ENCODE measurements at places on chromosomes 16 and 17.

- no peak for DNase-seq
Measured at GRCh38 chr16:9135797-9136196, 44.4 kb downstream of the HAPSTR1 start.

DNA sequence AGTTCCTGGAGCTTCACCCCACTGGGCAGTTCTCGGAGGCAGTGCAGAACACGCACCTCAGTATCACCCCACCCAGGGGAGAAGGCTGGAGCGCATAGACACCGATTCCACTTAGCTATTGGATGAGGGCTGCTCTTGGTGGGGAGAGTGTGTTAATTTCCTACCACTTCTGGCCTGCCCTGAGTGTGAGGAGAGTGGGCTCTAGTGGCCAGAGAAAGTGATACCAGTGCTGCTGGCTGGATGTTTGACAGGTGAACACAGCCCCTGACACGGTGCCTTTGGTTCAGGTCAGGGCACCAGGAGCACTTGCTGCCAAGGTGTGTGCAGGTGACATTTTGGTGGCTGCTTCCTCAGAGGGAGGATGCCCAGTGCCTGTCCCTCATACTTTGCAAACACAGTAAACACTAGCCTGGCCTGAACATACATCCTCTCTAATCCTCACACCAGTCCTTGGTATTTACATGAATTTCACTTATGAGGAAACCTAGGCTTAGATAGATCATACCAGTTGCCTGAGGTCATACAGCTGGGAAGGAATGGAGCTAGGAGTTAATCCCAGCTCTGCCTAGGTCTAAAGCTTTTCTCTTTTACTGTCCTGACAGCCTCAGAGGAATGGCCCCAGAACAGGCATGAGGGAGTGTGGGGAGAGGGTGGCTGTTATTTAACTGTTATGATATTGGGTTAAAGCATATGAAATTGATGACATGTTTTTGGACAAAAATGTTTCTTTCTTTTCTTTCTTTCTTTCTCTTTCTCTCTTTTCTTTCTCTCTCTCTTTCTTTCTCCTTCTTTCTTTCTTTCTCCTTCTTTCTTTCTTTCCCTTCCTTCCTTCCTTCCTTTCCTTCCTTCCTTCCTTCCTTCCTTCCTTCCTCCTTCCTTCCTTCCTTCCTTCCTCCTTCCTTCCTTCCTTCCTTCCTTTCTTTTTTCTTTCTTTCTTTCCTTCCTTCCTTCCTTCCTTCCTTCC is 21.0 kb upstream of the ITGAX start:
- DNase-seq, result peak; percentile 1

- peak; percentile 71 for DNase-seq
Measured at GRCh38 chr17:79038545-79039135, 14.7 kb downstream of the C1QTNF1 start.

DNA sequence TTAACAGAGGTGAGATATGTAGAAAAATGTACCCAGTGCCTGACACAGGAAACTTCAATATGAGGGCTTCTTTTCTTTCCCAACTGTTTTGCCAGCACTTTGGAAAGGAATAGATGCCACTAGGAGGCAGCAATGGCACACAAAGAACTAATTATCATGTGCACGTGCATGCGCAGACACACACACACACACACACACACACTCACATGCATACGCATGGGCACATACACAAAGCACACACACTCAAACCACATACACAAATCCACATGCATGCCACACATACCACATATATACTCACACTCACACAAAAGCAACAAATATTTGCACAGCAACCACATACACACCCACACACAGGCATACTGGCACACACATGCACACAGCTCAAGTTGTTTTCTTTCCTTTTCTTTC is 8.8 kb upstream of the CEP112 start:
- DNase-seq, result peak; percentile 83

DNA sequence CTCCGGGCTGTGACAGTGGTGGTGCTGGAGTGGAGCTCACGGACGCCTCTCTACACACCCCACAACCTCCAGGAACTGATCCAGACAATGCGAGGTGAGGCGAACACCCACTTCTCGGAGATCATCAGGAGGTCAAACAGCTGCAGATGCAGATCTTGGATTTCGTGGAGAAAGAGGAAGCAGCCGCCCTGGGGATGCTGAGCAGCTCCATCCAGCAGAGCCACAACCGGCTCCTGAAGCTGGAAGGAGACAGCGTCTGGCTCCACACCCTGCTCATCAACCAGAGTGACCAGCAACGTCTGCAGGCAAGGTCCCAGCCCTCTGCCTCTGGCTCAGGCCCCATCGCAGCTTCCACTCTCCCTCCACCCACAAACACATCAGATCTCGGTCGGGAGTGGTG is 13.2 kb upstream of the SLC16A5 start:
- no peak for DNase-seq

DNA sequence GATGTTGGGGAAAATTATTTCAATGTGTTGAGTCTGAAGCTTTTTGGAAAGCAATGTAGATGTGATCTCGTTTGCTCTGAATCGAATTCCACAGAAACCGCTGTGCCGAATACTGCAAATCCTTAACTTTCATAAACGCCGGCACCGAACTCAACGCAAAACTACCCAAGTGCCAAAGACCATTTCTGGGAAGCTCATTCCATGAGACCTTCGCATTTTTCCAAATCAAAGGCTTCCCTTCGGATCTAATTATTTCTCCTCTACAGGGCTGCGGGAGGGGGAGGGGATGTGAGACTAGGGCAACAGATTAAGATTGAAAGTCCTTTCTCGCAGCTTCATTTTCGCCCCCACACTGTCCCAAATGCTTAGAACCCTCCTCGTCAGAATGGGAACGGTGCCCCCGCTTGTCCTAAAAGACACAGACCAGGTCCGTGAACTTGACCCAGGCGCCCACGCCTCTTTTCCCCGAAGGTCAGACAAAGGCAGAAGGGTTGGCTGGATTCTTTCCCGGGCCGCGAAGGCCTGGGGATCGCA is 4.0 kb downstream of the PRAC1 start:
- DNase-seq, result peak; percentile 82

DNA sequence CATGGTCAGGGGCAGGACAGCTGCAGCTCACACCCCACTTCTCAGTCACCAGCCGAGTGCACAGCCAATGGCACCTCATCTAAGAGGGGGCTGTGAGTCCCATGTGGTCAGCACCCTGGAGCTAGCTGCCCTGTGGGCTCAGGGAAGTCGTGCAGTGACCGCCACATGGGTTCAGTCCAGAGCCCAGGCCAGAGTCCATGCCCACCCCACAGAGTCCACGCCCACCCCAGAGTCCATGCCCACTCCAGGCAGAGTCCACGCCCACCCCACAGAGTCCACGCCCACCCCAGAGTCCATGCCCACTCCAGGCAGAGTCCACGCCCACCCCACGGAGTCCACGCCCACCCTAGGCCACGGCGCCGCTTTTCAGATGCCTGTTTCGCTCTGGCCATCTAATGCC is 24.1 kb downstream of the SLC7A5 start:
- no peak for DNase-seq

GRCh38 chr16:22326771-22327445 is 29.7 kb downstream of the POLR3E start:
- no peak for DNase-seq

DNA sequence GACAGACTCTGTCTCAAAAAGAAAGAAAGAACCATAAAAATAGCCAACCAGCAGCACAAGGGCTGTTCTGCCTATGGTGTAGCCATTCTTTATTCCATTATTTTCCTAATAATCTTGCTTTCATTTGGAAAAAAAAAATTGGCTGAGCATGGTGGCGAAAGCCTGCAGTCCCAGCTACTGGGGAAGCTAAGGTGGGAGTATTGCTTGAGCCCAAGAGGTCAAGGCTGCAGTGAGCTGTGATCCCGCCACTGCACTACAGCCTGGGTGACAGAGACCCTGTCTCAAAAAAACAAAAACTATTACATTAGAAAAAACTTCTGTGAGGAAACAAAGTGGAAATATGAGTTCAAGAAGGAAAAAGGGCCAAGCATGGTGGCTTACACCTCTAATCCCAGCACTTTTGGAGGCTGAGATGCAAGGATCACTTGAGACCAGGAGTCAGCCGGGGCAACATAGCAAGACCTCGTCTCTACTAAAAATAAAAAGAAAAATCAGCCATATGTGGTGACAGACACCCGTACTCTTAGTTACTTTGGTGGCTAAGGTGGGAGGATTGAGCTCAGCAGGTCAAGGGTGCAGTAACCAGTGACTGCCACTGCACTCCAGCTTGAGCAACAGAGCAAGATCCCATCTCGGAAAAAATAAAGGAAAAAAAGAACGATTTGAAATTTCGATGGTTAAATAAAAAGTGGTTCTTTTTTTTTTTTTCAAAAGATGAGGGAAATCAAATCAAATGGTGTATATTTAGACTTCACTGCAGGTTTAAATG is 2.5 kb downstream of the DCAKD start:
- DNase-seq, result no peak

DNA sequence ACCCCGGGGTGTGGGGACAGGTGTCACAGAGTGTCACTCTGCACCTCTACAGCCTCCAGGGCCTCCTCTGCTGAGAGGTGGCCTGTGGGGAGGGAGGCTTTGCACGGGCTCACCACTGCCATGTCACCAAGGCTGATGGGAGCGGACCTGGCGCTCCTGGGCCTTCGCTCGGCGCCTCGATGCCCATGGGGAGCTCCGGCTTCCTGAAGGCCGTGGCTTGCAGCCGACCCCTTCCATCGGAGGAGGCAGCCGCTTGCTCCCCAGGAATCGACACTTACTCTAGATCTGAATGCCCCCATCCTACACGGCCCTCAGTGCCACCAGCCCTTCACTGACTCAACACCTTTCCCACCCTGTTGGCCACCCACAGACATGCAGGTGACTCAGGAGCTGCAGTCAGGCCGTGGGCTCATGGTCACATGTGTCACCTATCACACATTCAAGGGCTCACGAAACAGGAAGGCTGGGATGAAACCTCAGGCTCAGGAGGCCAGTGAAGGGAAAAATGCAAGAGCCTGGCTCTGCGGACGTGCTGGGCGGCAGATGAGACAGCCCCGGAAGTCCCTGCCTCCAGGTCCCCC is 11.9 kb downstream of the LGALS3BP start:
- DNase-seq, result no peak

DNA sequence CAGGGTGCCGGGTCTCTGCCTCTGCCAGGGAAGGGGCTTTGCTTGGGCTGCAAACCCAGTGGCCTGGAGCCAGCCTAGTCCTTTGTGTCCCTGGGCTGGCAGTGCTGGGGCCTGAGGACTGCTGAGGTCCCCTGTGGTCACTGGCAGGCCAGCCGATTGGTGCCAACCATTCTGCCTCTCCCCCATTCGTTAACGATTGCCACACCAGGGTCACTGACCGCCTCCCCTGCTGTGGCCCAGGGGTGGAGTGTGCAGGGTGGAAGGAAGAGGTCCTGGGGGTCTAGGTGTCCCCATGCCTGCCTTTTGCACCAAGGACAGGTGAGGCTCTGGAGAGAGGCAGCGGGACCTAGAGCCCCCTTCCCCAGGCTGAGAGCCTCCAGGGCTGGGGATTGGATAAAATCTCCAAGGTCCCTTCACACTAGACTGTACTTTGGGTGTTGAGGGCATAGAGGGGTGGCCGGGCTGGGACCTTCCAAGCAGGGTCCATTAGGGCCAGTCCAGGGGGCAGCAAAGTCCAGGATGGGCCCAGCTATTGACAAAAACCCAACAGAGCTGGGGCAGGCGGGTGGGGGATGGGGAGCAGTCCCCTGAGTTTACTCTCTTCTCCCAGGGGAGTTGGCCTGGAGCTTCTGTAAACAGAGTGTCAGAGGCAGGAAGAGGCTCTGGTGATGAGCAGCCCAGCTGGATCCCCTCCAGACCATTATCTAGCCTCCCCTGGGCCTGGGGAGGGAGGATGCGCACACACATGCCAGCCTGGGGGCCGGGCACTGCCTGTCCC is 1.1 kb downstream of the VASN start:
- peak; percentile 90 for DNase-seq

GRCh38 chr17:77973953-77974352 is 15.4 kb downstream of the TNRC6C start:
- DNase-seq, result no peak

- DNase-seq, result no peak
Measured at GRCh38 chr17:26792486-26792885, 501.4 kb upstream of the WSB1 start.

GRCh38 chr16:81623365-81624102 is 155.6 kb upstream of the PLCG2 start:
- peak; percentile 53 for DNase-seq

DNA sequence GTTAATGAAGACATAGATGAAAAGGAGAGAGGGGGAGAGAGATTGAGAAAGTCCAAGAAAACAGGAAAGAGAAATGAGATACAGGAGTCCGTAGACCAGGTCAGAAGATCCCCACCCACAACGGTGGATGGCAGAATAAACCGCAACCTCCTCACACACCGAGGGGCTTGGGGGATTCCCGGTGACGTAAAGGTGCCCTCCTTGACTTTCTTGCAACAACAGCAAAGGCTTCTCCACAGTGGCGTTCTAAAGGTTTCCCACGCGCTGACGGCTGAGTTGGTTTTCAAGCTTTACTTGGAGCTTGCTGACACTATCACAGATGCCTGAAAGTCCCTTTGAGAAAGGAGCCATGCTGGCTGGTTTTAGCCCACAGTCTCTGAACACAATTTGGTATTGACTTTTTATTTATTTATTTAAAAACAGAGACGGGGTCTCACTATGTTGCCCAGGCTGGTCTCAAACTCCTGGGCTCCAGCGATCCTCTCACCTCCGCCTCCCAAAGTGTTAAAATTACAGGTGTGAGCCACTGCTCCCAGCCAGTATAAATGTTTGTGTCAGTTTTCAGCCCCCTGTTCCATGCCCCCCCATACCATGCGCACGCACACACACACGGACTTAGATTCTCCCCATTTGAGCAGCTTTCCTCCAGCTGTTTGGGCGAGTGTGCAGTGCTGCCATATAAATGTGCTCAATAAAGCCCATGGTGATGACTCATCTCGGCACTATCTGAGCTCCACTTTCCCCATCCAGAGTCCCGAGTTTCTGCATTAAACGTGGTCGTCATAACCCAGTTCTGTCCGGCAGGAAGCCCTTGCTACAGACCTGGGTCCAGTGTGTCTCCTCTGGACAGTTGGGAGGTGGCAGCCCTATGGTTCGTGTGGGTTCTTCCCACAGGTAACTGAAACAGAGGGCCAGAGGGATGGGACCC is 33.0 kb upstream of the SEC14L1 start:
- DNase-seq, result no peak

GRCh38 chr17:74280093-74280513 is 6.1 kb downstream of the DNAI2 start:
- no peak for DNase-seq

GRCh38 chr17:37479025-37479424 is 10.7 kb upstream of the DUSP14 start:
- DNase-seq, result no peak

DNA sequence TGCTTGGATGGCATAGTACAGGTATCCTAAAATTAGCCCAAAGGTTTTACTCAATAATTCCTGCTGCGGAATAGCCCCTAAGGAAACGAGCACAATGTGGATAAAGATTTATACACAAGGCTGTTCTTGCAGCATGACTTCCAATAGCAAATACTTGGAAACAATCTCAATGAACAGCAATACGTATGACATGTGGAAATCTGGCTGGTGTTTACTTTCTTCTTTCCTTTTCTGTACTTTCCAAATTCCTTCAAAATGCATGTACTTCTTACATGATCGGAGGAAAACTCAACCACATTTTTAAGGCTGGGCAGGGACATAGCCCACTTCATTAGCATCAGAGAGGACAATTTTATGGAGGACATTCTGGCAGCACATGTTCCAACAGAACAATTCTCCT is 86.6 kb downstream of the C16orf95 start:
- DNase-seq, result no peak

- no peak for DNase-seq
Measured at GRCh38 chr16:67163164-67163998, 1.2 kb upstream of the HSF4 start.

- DNase-seq, result no peak
Measured at GRCh38 chr16:58459344-58460218, 40.4 kb upstream of the NDRG4 start.

Measured in fibroblast of skin of scalp (primary cell).